ENCODE measurements at places on chromosomes 6 and 20. TPM values are rescaled to one million over a fixed set of nuclear protein-coding genes. Genes with fewer than 3 reads are reported as not detected.

Gene XKR7
- not detected for total RNA-seq

Gene AVP
- total RNA-seq, result not detected

Gene HLA-DPA1
- total RNA-seq, result 1.6 TPM

Gene ZNF334
- 1.3 TPM for total RNA-seq

Gene EDN3
- total RNA-seq, result not detected

Gene RAD21L1
- total RNA-seq, result 0.85 TPM

Gene CALHM6
- total RNA-seq, result 0.71 TPM

Gene ME1
- 27.0 TPM for total RNA-seq

Gene GJE1
- not detected for total RNA-seq

Gene KIAA1755
- 0.98 TPM for total RNA-seq

GRCh38 chr6:2127484-2127911, 117.9 kb downstream of the GMDS start:
- no peak for DNase-seq
- no peaks in the 10 kb centered on the region for H3K27me3 ChIP-seq
- no peak overlapping the region for H3K4me3 ChIP-seq
- H3K36me3 ChIP-seq, result no peaks in the 10 kb centered on the region

- H3K27ac ChIP-seq, result peak overlapping the region; percentile 99
- H3K27me3 ChIP-seq, result peaks cover 10% of the 10 kb centered on the region
- no peak for DNase-seq
- peaks cover 5% of the 10 kb centered on the region for H3K36me3 ChIP-seq
- peaks cover 44% of the 10 kb centered on the region for H3K4me1 ChIP-seq
Measured at GRCh38 chr20:37528446-37529213, 954 bp upstream of the BLCAP start.

DNA sequence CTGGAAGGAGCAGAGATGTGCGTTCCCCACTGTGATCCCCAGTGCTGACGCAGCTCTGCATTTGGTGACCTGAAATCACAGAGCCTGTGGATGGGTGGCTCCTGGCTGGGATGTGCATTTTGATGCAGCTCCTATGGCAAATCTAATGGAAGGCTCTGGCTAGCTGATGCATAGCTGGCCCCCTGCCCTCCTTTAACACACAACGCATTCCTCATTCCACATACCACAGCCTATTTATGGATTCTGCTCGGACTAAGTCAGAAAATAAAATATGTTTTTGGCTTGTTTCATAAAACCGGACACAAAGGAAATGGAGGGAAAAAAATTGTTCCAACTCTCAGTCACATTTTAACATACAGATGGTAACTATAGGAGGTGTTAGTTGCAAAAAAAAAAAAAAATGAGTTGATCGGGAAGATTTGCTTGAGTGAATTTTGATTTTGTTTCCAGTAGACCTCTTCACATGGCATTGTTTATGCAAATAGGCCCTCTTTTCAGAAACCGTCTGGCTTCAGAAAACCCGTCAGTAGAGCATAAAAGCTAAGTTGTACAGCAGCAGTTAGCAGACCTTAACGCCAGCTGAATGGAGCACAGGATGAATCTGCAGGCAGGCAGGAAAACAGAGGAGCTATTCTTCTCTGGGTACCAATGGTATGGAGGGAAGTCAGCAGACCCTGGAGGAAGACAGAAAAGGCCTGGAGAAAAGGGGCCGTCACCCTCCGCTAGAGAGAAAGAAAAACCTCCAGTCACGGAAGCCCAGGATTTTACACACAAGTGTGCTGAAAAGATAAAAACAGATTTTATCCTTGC, 215.4 kb downstream of the HDGFL1 start:
- no peak overlapping the region for H3K4me3 ChIP-seq
- no peak overlapping the region for H3K27ac ChIP-seq

GRCh38 chr20:1462001-1462400, 4.6 kb downstream of the NSFL1C start:
- H3K36me3 ChIP-seq, result peaks cover 37% of the 10 kb centered on the region
- H3K4me3 ChIP-seq, result no peak overlapping the region
- DNase-seq, result no peak
- no peak overlapping the region for H3K27ac ChIP-seq
- H3K27me3 ChIP-seq, result peaks cover 1% of the 10 kb centered on the region
- H3K4me1 ChIP-seq, result peaks cover 32% of the 10 kb centered on the region

DNA sequence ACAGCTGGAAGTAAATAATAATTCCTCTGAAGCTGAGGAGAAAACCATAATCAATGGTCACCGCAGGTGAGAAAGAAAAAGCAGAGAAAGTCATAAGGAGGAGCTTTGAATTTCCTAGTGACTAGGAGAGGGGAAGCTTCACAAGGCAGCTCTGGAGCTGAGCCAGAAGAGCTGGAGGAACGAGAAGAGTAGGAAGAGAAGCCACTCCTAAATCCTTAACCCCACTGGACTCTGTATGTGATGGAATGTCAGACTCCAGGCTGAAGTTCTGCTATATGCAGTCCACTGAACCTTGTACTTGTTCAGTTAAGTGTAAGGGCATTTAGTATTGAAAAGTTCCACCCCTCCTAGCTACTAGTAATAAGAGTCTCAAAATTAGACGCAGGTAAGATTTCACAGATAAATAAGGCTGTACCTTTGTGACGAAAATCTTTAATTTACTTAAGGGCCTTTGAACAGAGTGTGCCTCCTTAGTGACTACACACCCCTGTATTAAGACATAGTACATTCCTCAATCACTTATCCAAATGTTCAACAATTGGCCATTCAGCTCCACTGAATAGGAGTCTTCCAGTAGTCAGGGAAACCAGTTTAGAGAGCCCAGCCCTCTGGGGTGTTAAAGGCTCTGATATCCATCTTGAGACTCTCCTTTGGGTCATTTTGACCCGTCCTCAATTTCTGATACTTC, 71.4 kb upstream of the UFL1 start:
- H3K27me3 ChIP-seq, result no peaks in the 10 kb centered on the region
- H3K36me3 ChIP-seq, result no peaks in the 10 kb centered on the region
- no peak for DNase-seq
- no peaks in the 10 kb centered on the region for H3K4me1 ChIP-seq
- no peak overlapping the region for H3K4me3 ChIP-seq
- H3K27ac ChIP-seq, result no peak overlapping the region

DNA sequence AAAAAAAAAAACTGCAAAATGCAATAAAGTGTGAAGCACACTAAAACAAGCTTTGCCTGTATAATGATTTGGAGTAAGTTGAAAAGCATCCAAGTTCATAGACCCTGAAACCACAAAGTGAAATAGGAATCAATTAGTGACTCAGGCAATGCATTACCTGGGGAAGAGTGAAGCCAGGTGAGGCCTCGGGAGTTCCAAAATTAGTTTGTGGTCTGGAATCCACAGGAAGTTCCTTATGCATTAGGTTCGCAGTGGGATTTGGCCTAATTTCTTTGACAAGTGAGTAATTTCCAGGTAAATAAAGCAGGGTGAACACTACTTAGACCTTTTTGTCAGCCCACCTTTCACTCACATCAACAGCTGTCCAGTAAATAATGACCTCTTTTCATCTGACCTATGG, 490.8 kb downstream of the CBLN4 start:
- H3K27me3 ChIP-seq, result no peaks in the 10 kb centered on the region
- H3K27ac ChIP-seq, result no peak overlapping the region

GRCh38 chr20:7346562-7346961, 579.1 kb downstream of the BMP2 start:
- peaks cover 2% of the 10 kb centered on the region for H3K27me3 ChIP-seq
- no peaks in the 10 kb centered on the region for H3K36me3 ChIP-seq
- DNase-seq, result no peak
- H3K27ac ChIP-seq, result no peak overlapping the region
- no peaks in the 10 kb centered on the region for H3K4me1 ChIP-seq
- H3K4me3 ChIP-seq, result no peak overlapping the region

DNA sequence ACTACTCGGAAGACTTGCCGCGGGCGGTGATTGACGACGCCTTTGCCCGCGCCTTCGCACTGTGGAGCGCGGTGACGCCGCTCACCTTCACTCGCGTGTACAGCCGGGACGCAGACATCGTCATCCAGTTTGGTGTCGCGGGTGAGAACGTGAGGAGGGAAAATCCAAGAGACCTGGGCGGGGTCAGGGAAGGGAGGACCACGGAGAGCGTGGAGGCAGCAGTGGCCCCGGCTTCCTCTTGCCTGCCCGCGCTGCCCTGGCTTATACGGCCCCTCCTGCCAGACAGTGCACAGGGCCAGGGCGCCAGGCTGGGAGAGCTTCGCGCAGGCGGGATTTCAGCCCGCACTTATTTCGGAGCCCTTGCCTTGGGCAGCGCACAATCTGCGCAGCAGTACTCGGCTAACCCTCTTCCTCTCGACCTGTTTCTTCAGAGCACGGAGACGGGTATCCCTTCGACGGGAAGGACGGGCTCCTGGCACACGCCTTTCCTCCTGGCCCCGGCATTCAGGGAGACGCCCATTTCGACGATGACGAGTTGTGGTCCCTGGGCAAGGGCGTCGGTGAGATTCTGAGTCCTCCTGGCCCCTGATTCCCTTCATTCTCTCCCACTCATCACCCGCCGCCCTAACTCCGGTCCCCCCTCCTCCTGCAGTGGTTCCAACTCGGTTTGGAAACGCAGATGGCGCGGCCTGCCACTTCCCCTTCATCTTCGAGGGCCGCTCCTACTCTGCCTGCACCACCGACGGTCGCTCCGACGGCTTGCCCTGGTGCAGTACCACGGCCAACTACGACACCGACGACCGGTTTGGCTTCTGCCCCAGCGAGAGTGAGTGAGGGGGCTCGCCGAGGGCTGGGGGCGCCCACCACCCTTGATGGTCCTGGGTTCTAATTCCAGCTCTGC, 2.0 kb downstream of the MMP9 start:
- H3K27ac ChIP-seq, result no peak overlapping the region
- no peak for DNase-seq
- H3K4me3 ChIP-seq, result no peak overlapping the region
- H3K4me1 ChIP-seq, result peaks cover 11% of the 10 kb centered on the region
- H3K36me3 ChIP-seq, result peaks cover 6% of the 10 kb centered on the region

DNA sequence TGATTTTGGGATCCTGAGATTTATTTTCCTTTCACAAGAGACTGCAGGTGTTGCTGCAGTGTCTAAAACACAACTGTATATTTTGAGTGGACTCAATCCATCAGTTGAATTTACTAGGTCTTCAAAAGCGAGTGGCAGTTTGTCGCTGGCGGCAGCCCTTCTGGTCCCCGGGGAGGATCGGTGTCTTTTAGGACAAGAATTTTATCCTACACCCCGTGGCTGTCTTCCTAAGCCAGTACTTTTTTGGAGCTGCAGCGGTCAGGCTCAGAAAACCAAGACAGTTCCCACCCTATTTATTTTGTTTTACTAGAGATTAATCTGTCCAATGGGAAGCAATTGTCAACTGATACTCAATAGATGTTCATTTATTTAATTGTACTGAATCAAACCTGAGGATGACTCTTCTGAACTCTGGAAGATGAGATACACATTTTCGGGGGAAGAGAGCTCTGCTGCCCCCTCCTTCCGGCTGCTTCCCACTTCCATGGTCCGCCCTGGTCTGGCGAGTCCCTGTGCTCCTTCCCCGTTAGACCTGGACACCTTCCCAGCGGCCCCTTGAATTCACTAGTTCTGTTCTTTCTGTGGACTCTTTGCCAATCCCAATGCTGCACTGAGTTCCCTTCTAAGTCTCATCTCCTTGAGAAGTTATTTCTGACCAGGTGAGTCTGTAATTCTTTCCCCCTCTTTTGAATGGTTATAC, 90.6 kb downstream of the ERMARD start:
- no peak overlapping the region for H3K27ac ChIP-seq
- no peaks in the 10 kb centered on the region for H3K4me1 ChIP-seq
- no peaks in the 10 kb centered on the region for H3K36me3 ChIP-seq
- DNase-seq, result no peak
- no peak overlapping the region for H3K4me3 ChIP-seq

DNA sequence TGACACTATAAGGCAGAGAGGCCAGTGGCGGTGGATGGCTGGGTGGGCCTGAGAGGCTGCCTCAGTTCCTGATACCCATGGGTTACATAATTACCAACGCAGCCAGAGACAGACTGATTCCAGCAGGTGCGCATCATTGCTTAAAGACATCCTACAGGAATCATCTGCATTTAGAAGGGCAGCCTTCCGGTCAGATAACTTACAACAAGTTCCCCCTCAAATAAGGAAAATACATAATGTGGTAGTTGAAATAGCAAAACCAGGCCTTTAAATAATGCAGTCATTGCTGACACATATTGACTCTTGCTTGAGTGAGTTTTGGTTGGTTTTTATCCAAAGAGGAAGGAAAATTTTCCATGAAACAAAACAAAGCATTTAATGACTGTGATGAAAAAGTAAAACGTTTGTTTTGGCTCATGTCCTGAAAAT, 81.9 kb downstream of the SIM1 start:
- no peak for DNase-seq
- no peaks in the 10 kb centered on the region for H3K27me3 ChIP-seq
- no peaks in the 10 kb centered on the region for H3K36me3 ChIP-seq
- peaks cover 6% of the 10 kb centered on the region for H3K4me1 ChIP-seq
